ENCODE measurements at places on chromosomes 6 and 20. TPM values are rescaled to one million over a fixed set of nuclear protein-coding genes. Genes with fewer than 3 reads are reported as not detected.

Gene LPA
- not detected for total RNA-seq

Gene PGC
- not detected for total RNA-seq

Gene CNR1
- under 0.01 TPM for total RNA-seq

Gene WDR46
- total RNA-seq, result 93.1 TPM

Gene ATP9A
- 25.4 TPM for total RNA-seq

Gene KIF25
- 0.14 TPM for total RNA-seq

Gene OR12D3
- not detected for total RNA-seq

Gene SERINC1
- total RNA-seq, result 219 TPM

Gene SLC52A3
- not detected for total RNA-seq

Gene RIMS4
- not detected for total RNA-seq

Gene GTSF1L
- total RNA-seq, result not detected

Gene ZC2HC1B
- not detected for total RNA-seq

Gene SLPI
- total RNA-seq, result not detected

Gene BACH2
- total RNA-seq, result 1.3 TPM

Gene MEP1A
- not detected for total RNA-seq

Gene BHLHE23
- total RNA-seq, result not detected

Gene HDDC2
- total RNA-seq, result 50.1 TPM

Gene OXT
- total RNA-seq, result not detected

Gene FILIP1
- 0.43 TPM for total RNA-seq

Gene FRMD1
- not detected for total RNA-seq
